ENCODE measurements at places on chromosomes 3 and 15.
A peak's percentile ranks its signal among the peaks of the same experiment; 100 is the strongest.

DNA sequence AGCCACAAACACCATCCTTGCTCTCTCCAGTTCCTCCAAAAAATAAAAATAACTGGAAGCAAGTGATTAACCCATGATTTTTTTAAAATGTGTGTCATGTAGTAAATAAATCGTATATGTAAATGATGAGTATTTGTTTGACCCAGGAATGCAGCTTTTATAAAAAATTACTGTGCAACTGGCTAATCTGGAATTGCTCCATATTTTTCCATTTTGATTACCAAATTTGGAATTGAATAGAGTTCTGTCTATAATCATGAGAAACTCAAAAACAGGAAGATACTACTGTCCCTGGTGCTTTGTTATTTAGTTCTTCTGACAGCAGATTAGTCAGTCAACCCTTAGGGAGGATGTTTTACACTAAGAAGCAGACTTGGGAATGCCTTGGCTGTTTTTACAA is 116.2 kb downstream of the CCNL1 start:
- DNase-seq: no peak

DNA sequence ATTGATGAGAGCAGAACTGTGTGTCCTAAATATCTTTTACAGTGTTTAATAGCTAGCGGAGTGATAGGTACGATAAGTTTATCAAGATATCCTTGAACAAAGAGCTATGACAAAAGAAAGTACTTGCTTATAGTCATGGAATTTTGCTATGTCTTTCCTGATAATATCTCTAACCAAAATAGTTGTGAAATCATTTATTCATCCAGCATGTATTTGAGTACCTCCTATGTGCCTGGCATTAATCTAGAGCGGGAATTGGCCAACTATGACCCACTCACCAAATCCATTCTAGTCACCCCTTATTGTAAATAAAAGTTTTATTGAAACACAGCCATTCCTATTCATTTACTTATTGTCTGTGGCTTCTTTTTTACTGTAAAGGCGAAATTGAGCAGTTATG is 46.6 kb downstream of the ZFAND6 start:
- no peak for DNase-seq

DNA sequence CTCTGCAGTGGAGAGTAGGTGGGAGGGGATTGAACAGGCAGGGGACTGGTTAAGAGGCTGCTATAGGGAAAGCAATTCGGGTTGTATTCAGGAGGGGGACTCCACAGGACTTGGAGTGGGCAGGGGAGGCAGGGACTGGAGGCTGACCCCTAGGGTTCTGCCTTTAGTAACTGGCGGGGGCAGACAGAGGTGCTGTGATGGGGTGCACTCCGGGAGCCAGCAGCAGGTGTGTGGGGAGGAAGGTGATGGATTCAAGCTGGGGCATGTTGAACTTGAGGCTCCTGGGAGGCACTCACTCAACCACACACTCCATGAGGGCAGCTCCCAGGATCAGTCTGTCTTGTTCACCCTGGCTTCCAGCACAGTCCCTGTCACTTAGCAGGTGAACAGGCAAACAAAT is 12.5 kb downstream of the CAND2 start:
- no peak for DNase-seq

DNA sequence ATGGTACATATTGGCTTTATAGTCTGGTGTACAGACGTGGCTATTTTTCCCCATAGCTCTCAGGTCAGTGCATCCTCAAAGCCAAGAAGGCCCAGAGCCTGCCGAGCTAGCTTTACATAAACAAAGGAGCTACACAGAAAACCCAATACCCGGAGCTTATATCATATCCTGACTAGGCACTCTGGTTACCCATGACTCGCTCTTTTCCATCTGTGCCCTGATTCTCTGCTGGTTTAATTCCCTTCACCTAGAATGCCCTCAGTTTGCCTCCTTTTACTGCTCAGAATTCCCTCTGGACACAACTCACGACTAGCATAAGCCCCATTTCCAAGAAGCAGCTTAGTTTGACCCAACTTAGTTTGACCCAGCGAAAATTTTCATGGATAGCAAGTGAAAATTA is 110.8 kb downstream of the TIGIT start:
- no peak for DNase-seq

GRCh38 chr3:167162083-167162482 is 218.0 kb downstream of the ZBBX start:
- DNase-seq: no peak

DNA sequence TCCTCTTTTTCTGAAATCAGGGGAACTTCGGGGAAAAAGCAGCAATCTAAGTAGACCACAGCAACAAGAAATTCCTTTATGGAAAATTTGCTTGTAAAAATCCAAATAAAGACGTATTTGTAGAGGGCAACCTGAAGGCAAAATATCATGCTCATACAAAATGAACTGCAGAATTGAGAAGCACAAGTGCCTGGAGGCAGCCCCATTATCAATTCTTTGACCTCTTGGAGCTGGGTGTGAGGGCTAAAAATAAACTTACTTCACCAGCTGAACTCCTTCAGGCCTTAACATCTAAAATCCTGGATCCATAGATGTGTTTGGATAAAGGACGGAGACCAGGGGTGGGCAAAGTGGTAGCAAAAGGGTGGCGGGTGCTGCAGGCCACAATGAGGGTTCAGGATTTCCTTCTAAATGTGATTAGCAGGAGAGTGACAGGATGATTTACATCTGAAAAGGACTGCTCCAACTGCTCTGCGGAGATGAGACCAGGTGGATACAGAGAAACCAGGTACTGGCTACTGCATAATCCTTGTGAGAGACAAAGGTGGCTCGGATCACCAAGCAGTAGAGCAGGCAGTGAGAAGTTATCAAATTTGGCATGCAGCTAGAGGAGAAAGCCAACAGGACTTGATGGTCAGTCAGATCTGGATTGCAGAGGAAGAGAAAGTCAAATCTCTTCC is 81.7 kb upstream of the TJP1 start:
- DNase-seq: no peak

DNA sequence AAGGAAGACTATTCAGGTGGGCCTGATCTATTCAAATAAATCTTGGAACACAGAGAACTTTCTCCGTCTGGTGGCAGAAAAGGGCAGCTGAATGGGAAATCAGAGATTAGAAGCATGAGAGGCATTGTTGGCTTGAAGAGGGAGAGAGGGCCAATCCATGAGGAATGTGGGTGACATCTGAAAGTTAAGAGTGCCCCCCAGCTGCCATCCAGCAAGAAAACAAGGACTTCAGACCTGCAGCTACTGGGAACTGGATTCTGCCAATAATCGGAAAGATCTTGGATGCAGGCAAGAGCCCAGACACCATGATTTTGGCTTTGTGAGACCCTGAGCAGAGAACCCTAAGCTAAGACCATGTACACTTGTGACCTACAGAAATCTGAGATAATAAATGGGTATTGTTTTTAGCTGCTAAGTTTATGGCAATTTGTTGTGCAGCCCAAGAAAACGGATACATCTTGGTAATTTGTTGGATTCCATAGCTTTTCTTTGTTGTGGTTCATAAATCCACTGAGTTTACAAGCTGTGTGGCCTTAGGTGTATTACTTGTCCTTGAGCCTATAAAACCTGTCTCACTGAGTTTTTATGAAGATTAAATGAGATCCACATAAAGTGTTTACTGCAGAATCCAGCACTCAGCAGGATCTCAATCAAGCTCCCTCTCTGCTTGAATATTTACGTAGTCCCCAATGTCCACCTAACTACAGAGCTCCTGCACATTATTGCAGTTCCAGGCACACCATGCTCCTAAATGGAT is 82.1 kb upstream of the PRTG start:
- no peak for DNase-seq

- DNase-seq: no peak
Observed at GRCh38 chr3:112395181-112395895, 62.4 kb downstream of the CD200 start.

- DNase-seq: no peak
Observed at GRCh38 chr3:181316482-181316881, 326.9 kb upstream of the DNAJC19 start.

GRCh38 chr3:36455406-36455805 is 75.1 kb downstream of the STAC start:
- DNase-seq: no peak

GRCh38 chr3:40302784-40303183 is 6.7 kb upstream of the EIF1B start:
- DNase-seq: no peak

- DNase-seq: peak; percentile 84
Observed at GRCh38 chr3:151146071-151146730, 56.8 kb downstream of the GPR171 start.

- DNase-seq: no peak
Observed at GRCh38 chr15:28094732-28095521, 4.2 kb downstream of the OCA2 start.

DNA sequence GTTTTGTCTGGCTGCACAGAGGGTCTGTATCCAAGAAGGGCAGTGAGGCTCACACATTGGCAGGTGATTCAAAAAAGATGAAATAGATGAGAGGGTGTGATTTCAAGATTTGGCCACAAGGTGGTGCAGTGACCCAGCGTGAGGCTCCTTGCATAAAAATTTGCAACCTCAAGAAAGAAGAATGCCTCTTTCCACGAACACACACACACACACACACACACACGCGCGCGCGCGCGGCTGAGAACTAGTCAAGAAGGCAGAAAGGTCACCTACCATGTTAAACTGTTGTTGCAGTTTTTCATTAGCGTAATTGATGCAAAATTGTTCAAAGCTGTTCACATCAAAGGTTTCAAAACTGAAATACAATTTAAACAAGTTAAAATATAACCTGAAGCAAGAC is 39.2 kb downstream of the MYO5C start:
- DNase-seq: peak; percentile 50

DNA sequence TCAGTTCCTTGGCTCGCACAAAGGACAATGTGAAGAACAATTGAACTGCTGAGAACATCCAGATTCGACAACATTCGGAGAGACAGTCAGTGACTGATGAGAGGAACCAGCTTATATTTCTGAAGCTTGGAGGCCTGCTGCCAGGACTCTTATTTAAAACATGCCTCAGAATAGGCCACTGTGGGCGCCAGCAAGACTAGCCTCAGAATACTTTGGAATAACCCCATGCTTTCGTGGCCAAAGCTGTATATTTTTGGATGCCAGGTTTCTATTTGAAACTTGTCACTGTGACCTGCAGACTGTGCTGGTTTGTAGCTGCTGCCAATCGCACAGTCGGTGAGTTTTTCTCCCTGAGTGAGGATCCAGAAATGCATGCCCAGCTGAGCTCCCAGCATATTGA is 129.9 kb upstream of the UBE3A start:
- DNase-seq: no peak

- DNase-seq: no peak
Observed at GRCh38 chr15:66948294-66948693, 117.1 kb upstream of the SMAD3 start.

DNA sequence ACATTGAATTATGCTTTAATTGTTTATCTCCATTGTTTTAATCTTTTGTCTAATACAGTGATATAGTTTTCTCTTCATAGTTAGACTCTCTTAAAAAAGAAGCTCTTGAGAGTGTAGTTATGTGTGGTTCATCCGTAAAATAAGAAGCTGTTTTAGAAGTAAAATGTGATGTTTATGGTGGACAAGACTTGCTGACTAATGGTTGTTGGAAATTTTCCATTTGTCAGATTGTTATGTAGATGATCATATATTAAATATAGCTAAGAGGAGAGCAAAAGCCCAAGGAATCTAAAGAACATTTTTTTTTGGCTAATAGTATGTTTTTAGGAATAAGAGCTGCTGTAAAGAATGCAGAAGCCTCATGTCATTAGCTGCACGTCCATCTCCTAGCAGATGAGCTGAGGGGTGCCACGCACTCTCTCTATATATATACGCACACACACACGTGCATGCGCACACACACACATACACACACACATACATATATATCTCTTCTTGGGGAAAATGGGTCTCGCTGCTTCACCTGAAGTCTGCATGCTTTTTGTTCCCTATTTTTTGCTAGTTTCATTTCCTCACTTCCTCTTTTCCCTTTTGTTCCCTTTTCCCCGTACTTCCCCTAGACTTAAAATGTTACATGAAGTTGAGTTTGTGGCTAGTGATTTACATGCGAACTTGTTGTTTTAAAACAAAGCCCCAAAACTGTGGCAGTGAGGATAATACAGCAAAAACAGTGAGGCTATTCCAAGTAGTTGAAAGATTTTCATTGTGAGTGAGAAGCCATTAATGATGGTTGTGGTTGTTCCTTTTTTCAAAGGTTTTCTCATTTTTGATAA is 107.8 kb downstream of the MBNL1 start:
- DNase-seq: no peak

GRCh38 chr3:29335438-29335837 is 54.6 kb downstream of the RBMS3 start:
- no peak for DNase-seq

DNA sequence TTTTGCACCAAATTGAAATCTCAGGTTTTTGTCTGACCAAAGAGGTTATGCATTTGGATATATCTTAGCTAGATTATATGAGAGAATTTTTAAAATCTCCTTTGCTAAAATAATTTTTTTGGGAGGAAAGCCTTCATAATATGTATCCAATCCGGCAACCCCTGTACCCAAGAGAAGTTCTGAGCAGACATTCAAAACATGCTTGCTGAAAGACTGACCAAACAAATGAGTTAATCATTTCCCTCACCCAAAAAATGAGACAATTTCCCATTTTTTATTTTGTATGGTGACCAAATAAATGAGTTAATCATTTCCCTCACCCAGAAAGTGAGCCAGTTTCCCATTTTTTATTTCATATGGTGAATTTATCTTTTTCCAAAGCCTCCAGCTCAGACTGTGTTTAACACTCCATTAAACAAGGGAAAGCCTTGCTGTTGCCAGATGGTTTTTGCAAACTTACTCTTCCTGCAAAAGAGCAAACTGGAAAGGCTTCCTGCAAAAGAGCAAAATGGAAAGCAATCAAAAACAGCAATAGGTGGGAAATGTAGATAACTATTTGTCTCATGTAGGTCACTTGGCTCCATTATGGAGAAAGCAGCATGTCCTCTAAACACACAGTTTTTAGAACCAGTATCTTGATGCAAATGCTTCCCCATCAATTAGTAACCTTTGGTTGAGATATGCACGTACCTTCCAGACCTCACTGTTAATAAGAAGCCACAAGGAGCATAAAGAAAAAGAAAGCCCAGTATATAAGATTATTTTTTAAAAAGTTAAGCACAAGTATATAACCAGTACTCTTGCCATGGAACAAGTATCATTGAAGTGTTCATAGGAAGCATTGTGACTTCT is 78.4 kb upstream of the OSTN start:
- no peak for DNase-seq

DNA sequence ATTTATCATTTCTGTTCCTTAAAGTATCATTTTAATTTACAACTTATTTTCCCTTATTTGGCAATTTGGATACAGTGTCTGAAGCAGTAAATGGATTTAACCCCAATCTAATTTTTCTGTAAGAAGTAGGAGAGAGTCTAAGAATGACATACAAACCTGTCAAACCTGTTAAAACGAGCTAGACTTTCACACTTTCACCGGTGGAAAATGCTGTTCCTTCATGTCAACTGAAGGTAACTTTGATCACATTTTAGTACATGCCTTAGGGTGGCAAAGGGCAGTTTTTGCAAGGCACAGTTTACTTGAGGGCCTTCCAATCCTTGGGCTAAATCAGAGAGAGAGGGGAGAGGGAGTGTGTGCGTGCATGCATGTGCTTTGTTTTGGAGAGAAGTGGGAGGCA is 221.4 kb downstream of the THSD4 start:
- DNase-seq: no peak

All from iPS DF 6.9 (cell line).